ENCODE measurements at places on chromosomes 5 and 9. TPM values are rescaled to one million over a fixed set of nuclear protein-coding genes. Genes with fewer than 3 reads are reported as not detected.

Gene SSNA1
- 72.3 TPM for total RNA-seq

- no peak for DNase-seq
Measured at GRCh38 chr5:106876298-106876622, 794.5 kb downstream of the EFNA5 start.

Gene SLC6A19
- total RNA-seq, result not detected

DNA sequence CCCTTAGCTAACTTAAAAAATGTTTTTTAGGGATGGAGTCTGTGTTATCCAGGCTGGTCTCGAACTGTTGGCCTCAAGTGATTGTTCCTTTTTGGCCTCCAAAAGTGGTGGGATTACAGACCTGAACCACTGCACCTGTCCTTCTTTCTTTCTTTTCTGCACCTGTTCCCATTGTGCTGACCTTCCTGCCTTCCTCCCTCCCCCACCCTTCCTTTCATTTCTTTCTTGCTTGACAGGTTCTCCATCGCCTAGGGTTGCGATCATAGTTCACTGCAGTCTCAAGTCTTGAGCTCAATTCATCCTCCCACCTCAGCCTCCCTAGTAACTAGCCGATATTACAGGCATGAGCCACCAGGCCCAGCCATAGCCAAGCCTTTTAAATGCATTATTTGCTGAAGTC lies 20.6 kb downstream of the JMY start:
- DNase-seq, result no peak

GRCh38 chr5:95818181-95819147 lies 4.1 kb downstream of the GLRX start:
- no peak for DNase-seq
